ENCODE measurements at places on chromosomes 16 and 17.

DNA sequence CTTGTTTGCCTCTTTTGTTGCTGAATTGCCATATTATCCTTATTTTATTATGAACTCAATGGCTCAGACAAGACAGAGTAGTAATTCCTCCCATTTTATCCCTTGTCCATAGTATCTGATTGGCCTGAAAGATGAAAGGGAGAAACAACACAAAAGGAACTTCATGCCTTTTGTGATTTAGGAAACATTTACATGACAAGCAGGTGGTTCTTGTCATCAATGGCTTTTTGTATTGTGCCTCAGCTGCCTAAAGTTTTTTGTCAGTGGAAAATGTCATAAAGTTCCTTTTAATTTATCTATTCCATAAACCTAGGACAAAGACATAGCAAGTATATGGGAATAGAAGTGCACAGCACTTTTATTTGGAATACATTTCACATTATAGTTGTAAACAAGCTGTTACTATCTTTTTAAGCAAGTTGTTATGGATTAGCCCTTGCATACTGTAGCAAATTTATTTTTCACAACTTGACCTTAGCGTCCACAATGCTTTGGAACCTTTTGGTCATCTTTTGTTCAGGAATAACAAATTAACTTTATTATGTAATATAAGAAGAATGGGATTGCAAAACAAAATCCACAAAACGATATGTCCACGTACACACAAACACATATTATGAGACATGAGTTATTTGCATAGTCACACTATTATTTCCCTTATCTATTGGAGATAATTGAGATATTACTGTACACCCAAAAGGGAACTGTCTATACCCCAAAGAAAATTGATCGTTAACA is 12.4 kb upstream of the MPHOSPH6 start:
- no peak for DNase-seq

GRCh38 chr16:84176192-84177053 is 10.4 kb downstream of the TAF1C start:
- no peak for DNase-seq

DNA sequence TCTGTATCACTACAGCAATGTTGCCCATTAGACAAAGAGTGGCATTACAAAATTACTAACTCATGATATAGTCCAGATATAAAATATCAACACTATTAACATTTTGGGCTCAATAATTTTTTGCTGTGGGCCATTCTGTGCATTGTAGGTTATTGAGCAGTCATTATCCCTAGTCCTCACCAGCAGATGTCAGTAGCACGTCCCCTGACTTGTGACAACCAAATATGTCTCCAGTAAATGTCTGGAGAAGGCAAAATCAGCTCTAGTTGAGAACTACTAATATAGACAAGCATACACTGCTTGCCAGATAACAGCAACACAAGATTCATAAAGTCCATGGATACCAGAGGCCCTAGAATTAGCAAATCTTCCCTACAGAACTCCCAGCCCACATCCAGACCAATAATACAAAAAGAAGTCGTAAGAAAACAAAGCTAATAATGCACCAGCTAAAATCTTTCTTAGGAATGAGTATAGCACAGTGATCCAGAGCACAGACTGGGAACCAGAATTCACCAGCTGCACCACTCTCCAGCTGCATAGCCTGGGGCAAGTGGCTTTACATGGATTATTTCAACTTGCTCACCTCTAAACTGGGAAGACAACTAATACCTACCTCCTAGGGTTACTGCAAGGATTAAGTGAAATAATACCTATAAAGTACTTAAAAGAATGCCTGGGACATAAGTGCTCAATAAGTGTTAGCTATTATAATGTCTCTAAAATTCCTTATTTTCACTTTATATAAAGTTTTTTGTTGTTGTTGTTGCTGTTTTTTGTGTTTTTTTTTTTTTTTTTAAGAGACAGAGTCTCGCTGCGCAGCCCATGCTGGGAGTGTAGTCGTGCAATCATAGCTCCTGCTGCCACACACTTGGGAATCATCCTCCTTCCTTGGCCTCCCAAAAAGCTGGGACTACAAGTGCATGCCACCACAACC is 23.7 kb downstream of the HELZ start:
- no peak for DNase-seq

DNA sequence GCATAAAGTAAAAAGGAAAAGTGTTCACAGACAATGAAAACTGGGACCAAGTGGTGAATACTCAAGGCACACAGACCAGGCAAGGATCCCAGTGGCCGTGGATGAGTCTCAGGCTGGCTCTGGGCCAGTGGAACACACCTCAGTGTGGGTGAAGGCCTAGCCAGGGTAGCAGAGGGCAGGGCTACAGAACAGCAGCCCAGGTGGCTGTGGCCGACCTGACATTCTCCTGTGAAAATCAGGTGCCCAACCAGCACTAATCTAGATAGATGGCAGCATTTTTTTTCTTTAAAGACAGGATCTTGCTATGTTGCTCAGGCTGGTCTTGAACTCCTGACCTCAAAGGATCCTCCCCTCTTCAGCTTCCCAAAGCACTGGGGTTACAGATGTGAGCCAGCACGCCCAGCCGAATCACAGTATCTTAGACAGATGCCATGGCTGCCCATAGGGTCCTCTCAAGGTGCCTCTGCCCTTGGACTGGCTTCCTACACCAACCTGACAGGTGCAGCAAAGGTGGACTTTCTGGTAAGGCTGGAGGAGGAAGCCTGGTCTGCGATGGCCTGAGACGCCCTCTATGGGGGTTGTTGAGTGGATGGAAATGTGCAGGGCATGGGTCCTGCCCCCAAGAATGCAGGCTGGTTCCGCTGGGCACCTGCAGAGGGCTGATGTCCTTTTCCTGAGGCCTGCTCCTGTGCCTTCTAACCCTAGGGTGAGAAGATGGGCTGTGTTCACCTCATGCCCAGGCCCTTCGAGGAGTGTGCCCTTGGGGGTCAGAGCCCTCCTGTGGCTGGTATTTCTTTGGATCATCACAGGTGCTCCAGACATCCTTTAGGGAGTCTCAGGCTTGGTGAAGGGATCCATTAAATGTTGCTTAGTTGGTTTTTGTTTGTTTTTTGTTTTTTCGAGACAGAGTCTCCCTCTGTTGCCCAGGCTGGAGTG is 3.8 kb upstream of the P4HB start:
- DNase-seq, result no peak

DNA sequence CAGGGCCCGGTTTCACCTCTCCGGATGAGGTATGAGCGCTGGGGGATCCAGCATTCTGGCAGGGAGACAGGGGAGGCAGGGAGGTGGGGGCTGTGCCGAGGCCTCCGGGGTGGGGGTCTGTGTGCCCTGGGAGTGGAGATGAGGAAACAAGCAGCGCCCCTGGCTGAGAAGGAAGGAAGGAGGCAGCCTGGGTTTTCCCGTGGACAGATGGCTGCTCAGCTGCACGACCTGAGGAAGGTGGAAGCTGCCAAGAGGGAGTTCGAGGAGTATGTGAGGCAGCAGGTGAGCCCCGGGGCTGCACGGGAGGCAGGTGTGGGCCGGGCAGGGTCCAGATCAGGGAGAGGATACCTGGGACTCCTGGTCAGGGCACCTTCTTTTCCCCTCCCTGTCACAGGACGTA is 4.3 kb downstream of the RNF112 start:
- no peak for DNase-seq

- no peak for DNase-seq
These were observed 27.4 kb downstream of the CDRT15 start for GRCh38 chr17:14209215-14209614.

- DNase-seq, result peak; percentile 19
These were observed 585 bp downstream of the AP1G1 start for GRCh38 chr16:71807905-71808592.

GRCh38 chr17:34384271-34384670 is 21.2 kb upstream of the CCL1 start:
- no peak for DNase-seq

GRCh38 chr16:69626256-69626655 is 60.5 kb downstream of the NFAT5 start:
- no peak for DNase-seq

DNA sequence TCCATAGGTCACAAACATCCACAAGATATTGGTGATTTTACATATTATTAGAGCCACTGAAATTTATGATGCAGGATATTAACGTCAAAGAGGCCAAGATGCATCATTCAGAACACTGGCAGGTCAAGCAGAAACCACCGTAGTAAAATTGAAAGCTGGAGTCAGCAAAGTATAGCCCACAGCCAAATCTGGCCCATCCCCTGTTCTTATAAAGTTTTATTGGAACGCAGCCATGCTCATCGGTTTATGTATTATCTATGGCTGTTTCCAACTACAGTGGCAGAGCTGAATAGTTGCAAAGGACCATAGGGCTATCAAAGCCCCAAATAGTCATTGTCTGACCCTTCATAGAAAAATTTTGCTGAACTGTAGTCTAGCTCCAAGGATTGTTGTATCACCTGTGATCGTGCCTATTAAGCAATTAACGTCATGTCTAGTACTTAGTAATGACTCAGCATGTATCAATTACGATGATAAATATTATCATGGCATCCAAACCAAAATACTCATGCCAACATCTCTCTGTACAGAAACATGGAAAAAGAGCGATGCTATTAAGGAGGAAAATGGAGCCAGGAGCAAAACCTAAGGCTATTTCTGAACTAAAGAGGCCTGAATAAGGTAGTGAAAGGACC is 165.6 kb downstream of the IRX3 start:
- DNase-seq, result no peak

GRCh38 chr17:41647940-41648410 is 23.6 kb upstream of the KRT17 start:
- DNase-seq, result no peak

DNA sequence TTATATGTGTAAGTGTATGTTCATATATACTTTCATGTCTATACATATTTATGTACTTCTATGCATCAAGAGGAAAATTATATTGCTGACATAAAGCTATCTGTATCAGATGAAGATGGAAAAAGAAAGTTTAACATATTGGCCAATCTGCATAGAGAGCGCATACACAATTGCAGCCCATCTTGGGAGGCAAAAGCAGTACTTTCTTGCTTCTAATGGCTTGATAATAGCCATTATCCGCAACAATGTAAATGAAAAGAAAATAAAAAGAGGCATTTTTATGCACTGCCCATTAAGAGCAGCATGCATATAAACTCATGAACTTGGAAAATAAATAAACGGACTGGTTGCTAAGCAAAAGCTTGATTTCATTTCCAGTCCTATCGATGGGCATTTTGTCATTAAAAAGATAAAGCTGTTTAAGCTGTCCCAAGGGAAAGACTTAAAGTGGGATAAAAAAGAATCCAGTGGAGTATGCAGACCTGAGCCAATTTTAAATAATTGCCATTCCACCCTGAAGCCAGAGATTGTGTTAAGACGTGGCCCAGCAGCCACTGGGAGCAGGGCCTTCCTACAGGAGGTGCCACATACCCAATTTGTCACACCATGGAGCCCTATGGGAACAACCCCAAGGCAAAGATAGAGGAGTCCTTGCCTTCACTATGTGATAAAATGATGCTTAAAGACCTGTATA is 183.6 kb upstream of the CDH11 start:
- no peak for DNase-seq

DNA sequence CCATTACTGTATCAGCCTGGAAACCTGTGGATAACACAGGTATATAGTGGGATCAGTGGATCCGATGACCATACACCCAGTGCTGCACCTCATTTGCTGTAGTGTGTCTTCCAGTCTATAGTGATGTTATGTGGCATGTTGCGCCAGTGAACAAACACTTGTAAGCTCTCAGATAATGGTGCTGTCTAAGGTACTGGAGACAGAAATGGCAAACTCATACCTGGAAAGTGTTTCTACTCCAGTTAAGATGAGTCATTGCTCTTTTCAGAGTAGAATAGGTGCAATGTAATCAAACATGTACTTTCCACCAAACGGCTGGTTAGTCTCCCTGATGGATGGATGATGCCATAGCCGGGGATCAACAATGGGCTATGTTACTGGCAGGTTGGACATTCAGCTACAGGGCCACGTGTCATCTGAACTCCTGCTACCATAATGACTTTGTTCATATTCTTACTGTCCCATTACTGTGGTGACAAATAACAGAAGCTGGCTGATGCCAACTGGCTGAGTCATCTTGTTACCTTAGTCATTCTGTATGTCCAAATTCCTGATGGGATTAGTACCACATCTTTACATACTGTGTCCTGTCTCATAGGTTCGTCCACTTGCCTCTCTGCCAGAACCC is 6.3 kb downstream of the CCL11 start:
- no peak for DNase-seq
